ENCODE measurements at places on chromosomes 7 and 10.

GRCh38 chr10:20313665-20314064, 497.4 kb downstream of the PLXDC2 start:
- DNase-seq, result no peak

DNA sequence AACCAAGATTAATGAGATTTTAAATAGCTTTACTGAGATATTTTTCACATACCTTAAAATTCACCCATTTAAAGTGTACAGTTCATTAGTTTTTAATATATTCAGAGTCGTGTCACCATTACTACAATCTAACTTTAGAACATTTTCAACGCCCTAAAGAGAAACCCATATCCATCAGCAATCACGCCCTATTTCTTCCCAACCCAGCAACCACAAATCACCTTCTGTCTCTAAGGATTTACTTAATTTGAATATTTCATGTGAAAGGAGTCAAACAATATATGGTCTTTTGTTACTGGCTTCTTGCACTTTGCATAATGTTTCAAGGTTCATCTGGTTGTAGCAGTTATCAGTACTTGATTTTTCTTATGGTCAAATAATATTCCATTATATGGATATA, 25.1 kb upstream of the PDZD8 start:
- no peak for DNase-seq

GRCh38 chr7:1080252-1080920, 7.5 kb upstream of the GPER1 start:
- DNase-seq, result no peak

DNA sequence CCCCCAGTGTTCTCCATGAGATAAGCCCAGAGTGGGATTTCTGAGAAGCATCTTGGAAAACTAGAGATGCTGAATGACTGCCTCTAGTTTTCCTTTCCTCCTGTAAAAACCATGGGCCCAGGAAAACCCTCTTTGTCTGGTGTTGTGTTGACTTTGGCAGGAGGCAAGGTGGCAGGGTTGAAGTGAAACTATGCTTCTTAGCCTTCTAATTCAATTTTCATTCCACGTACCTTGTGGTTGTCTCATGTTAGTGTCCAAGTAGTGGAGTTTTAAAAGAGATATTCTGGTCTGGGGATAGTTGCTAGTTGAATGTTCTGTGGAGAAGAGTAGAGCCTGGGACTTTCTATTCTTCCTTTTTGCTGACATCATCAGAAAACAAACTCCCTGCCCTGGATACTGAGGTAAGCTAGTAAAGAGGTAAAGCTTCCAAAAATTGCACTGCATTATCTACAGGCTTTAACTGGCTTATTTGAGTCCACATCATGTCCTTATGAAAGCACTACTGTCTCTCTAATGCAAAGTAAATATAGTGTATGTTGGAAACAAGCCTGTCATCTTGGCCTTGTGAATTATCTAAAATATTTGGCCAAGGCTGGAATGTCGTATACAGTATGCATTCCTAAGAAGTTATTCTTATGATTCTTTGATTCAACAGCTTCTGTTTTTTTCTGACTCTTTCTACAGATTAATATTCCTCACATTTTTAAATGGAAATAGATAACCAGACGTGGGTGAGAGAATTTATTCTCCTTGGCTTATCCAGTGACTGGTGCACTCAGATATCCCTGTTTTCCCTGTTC, at the start of gene OR2F2:
TSS of gene OR2F2 (plus strand) at position 708 of the 800 bp plus-strand sequence. CDS start at position 708, 0 bp downstream.
- DNase-seq, result peak; percentile 59

DNA sequence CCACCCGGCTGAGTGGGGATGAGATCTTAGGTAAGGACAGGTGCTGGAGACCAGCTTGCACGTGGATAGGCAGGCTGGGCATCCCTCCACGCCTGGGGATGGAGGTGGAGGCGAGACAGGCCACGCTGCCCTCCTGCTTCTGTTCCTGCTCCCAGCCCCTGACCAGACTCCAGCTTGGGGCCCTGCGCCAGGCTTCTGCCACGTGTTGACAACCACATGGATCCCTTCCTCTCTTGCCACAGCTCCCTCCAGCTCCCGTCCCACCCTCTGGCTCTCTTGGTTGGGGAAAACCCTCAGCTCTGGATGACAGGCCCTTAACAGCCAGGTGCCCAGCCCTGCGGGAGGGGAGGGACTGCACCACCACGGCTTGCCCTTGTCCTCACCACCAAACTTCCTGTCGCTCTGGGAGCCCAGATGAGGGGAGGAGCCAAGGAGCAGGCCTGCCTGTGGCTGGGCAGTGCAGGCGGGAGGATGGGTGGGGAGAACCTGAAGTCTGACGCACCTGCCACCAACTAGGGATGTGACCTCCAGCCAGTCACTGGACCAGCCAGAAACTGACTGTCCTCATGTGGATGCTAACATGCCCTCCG, 36.0 kb downstream of the KCNH2 start:
- no peak for DNase-seq

DNA sequence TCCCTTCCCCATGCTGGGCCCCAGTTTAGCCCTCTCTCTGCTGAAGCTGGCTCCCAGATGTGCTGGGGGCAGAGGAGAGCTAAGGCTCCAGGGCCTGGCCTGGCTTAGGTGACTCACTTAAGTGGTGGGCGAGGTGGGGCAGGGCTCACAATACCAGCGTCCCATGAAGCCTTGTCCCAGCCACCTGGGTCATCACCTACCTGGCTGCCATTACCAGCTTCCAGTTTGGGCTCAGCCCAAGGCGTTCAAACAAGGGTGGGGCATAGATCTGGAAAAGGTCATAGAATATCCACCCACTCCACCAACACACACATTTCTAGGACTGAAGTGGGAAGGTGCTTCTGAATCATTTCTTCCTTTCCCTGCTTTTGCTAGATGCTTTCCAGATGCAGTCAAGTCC, 8.3 kb downstream of the KAZALD1 start:
- DNase-seq, result no peak

DNA sequence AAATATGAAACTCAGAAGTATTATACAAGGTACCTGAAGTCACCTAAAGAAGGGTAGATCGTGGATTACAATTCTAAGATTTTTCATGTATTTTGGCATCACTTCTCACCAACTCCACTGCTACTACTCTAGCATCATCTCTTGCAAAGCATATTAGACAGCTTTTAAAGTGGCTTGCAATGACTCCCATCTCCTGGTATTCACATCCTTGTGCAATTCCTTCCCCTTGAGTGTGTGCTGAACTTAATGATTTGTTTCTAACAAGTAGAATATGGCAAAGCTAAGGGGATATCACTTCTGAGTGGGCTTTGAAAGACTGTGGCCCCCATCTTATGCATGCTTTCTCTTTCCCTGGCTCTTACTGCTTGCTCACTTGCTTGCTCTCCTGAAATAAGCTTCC, 280.2 kb downstream of the SNX13 start:
- DNase-seq, result peak; percentile 59

DNA sequence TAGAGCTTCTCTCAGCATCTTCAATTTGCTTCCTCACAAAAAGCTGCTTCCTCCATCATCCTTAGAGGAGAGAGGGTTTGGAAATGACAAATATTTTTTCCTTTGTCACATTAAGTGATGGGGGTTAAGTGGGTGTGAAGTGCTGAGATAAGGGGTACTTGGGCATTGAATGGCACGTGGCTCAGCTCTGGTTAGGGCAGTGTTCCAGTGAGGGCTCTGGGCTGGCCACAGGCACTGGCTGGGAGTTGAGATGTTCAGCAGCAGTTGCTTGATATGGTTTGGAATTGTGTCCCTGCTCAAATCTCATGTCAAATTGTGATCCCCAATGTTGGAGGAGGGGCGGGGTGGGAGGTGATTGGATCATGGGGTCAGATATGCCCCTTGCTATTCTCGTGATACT, 33.7 kb upstream of the CHCHD3 start:
- DNase-seq, result no peak

DNA sequence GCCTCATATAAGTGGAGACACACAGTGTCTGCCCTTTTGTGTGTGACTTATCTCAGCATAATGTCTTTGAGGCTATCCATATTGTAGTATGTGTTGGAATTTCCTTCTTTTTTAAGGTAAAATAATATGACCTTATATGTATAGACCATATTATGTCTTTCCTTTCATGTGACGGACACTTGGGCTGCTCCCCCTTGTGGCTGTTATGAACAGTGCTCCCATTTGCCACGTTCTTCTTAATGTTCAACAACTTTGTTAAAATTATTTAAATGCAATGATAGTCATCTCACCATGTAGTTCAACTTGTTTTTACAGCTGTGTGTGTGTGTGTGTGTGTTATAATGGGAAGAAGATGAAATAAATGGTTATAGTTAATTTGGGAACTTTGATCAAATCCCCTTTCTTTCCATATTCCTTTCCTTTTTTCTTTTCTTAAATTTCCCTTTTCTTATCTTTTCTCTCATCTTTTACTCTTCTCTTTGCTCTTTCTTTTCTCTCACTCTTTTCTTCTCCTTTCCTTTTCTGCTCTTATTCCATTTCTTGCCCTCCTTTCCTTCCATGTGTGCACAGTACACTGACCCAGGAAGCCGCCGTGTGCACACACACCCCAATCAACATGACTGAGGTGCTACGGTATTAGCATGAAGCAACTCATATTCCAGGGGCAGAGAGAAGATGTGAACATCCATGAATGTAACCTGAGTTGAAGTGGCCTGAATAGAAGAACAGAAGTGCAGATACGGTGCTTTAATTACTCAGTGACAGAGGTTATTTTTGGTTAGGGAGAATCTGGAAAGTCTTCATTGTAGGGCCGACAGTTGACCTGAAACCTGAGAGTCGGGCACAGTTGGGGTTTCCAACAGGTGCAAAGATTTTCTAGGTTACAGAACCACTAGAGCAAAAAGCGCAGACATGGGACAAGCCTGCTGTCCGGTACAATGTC, 596.6 kb downstream of the SDK1 start:
- DNase-seq, result no peak

DNA sequence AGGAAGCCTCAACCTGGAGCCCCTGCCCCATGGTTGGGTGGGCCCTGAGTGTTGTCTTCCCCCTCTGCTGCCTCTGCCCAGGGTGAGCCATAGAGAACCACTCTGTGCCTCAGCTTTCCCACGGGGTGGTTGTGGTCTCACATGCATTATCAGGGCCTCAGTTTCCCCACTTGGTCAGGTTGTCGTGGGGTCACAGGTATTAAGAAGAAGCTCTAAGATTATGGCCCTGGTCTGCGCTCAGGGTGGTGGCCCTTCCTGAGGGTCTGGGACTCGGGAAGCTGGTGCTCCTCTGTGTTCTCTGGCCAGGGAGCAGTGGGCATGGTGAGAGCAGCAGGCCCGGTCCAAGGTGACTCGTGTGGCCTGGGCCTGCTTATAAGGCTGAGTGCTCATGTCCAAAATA, 17.8 kb downstream of the LRRC27 start:
- no peak for DNase-seq

DNA sequence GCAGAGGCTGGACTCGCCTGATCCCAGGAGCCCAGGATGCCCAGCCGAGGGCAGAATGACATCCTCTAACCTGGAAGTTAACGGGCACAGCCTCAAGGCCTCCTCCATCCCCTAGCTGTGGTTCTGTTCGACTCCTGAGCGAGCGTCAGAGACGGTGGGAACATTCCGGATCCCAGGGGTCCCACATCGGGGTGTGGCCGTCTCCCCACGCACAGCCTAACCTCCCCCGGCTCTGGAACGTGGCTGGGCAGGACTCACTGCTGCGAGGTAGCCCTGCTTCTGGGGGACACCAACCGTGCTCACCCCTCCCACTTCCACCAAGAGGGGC, 8.4 kb downstream of the FOXL3 start:
- no peak for DNase-seq

DNA sequence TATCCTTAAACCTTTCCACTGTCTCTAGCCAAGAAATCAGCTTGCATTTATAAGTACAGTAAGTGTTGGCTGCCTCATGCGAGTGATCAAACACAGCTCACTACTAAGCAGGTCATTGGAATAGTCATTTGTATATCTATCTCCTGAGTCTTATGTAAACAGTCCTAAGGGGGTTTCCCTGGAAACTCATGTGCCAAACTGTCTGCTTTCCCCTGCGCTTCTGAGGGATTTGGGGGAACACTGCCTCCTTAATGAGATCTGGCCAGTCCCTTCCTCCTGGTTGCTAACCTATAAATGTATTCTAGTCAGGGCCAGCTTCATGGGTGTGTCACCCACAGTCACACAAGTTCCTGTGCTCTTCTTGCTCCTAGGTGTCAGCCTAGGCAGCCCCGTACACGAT, 133.1 kb downstream of the CD36 start:
- DNase-seq, result no peak

DNA sequence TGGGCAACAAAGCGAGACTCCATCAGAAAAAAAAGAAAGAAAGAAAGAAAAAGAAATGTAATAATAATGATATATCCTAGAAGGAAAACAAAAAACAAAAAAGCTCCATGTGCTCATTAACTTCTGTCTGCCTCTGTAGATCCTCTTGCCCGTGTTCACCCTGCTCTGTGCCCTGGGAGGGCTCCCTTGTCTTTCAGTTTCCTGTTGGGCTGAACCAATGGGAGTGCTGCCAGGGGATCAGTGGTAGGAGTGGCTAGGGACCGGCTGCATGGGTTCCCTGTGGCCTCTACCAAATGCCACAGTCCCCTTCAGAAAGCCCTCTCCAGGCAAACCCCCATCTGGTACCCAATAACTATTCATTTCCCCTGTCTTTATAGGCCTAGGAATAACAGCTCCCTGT, 51.8 kb upstream of the PARD3 start:
- DNase-seq, result no peak

- no peak for DNase-seq
Measured at GRCh38 chr10:129090618-129091366, 376.2 kb upstream of the MGMT start.

- DNase-seq, result peak; percentile 16
Measured at GRCh38 chr7:29878081-29878688, 71.9 kb downstream of the WIPF3 start.

DNA sequence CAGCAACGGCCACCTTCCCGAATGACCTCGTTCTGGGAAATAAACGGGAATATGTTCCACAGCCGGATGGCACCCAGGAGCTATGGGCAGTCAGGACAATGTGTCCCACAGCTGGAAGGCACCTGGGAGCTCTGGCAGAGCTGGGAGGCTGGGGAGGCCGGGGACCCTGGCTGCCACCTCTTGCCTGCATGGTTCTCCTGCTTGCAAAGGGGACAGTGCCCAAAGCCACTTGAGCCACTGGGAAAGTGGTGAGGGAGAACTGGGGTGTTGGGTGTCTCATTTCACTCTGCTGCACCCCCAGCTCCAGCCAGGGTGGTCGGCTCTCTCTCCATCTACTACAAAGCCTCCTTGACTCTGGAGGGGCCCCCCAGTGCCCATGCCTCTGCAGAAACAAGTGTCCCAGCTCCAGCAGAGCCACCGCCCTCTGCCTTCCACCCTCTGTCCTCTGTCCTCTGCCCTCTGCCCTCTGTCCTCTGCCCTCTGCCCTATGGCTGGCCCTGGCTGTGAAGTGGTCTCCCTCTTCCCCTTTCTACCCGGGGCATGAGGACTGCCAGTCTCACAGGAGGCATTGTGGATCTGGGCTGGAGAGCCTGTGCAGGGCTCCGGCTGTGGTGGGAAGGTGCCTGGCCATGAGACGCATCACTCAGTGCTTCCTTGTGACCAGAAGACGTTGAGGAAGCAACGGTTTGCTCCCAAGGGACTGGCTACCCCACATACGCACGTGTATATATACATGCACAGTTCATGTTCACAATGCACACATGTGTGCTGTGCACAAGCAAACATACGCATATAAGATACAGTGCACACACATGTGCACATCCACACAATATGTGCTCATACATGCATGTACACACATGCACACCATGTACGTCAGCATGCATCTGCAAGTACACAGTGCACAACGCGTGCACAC, 21.5 kb upstream of the INPP5A start:
- DNase-seq, result no peak

- no peak for DNase-seq
Measured at GRCh38 chr7:22856416-22856815, 33.8 kb upstream of the TOMM7 start.

- DNase-seq, result no peak
Measured at GRCh38 chr7:98982686-98983085, 104.4 kb downstream of the TRRAP start.

- DNase-seq, result no peak
Measured at GRCh38 chr10:131216681-131217230, 94.8 kb downstream of the TCERG1L start.
